ENCODE measurements at places on chromosomes 7 and 10. TPM values are rescaled to one million over a fixed set of nuclear protein-coding genes. Genes with fewer than 3 reads are reported as not detected.

DNA sequence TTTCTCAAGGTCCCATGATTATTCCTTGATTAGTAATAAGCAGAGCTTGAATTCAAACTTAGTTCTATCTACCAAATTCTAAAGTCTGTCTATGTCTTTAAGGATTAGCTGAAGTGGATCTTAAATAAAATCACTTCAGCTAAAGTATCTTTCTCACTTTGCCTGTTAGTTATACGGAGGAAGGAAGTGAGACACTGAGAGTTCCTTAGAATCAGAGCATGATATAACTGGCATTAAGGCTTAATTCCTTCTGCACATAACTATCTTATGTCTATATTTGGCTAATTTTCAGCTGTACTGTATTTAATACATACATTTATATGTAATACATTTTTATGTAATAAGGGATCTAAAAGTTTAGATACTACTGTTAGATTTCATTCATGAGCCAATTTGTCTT, 491.1 kb upstream of the GHITM start:
- no peaks in the 10 kb centered on the region for H3K27me3 ChIP-seq
- H3K36me3 ChIP-seq, result no peaks in the 10 kb centered on the region
- H3K27ac ChIP-seq, result no peak overlapping the region

DNA sequence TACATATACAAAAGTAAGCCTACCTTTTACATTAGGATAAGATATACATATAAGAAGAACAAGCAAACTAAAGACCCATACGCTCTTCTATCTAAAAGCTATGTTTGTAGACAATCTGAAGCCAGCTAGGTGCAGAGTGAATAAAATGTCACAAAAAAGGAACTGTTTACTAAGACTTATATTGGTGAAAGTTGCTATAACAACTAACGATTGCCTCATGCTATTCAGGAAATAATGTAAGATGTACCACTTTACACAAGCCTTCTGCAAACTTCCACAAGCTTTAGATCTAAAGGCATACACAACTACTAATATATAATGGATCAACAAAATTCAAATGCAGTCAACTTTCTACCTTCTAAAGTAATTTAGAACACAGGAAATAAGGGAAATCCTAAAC, 175.1 kb downstream of the SRPK2 start:
- H3K4me3 ChIP-seq, result no peak overlapping the region
- no peaks in the 10 kb centered on the region for H3K27me3 ChIP-seq

GRCh38 chr7:44764081-44764480, 15.4 kb downstream of the ZMIZ2 start:
- no peak for DNase-seq
- H3K27me3 ChIP-seq, result no peaks in the 10 kb centered on the region
- H3K4me3 ChIP-seq, result no peak overlapping the region
- no peak overlapping the region for H3K27ac ChIP-seq
- peaks cover 93% of the 10 kb centered on the region for H3K36me3 ChIP-seq

DNA sequence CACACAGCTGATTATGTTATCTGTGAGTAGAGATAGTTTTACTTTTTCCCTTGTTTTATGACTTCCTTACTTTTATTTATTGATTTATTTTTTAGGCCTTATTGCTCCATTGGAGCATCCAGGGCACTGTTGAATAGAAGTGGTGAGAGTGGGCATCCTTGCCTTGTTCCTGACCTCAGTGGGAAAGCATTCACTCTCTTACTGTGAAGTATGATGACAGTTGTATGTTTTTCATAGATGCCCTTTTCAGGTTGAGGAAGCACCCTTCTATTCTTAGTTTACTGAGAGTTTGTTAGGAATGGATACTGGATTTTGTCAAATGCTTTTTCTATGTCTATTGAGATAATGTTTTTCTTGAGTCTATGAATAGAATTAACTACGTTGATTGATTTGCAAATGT, 88.6 kb downstream of the XRCC2 start:
- H3K4me3 ChIP-seq, result no peak overlapping the region
- no peak for DNase-seq
- H3K36me3 ChIP-seq, result no peaks in the 10 kb centered on the region
- H3K4me1 ChIP-seq, result no peaks in the 10 kb centered on the region

DNA sequence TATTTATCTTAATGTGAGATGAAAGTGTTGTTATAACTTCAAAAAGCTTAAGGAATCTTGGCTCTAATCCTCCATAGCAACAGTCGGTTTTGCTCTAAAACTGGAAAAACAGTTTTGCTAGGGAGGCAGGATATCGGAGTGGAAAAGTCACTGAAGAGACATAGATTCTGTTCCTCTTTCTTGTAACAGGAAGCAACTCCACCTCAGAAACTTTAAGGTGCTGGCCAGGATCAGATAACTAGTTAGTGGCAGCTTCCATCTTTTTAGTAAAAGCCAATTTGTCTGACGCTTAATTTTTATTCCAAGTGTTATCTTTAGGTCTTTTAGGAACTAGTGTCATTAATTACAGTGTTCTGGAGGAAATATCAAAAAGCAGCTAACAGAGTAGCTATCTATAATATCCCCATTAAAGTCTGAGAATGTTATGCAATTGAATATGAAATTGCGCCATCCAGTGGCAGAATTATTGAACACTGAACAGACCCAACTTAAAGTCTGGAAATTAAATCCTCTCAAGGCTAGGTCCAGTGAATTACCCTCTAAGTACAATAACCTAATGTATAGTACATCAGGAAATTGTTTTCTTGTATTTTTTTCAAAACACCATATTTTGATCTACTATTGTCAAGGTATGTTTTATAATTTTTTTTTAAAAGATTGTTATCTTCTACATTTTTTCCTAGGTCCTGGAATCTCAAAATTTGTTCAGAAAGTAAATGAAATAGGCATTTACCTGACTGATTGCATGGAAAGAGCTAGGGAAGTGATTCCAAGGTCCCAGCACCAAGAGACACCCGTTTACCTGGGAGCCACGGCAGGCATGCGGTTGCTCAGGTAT, 65.9 kb upstream of the CC2D2B start:
- H3K27ac ChIP-seq, result peak overlapping the region; percentile 83
- no peaks in the 10 kb centered on the region for H3K27me3 ChIP-seq
- no peak overlapping the region for H3K4me3 ChIP-seq
- no peaks in the 10 kb centered on the region for H3K36me3 ChIP-seq
- peaks cover 20% of the 10 kb centered on the region for H3K4me1 ChIP-seq
- DNase-seq, result no peak

- no peak for DNase-seq
- peaks cover 5% of the 10 kb centered on the region for H3K4me1 ChIP-seq
- no peak overlapping the region for H3K27ac ChIP-seq
Measured at GRCh38 chr7:156002362-156003066, 190.3 kb upstream of the SHH start.

DNA sequence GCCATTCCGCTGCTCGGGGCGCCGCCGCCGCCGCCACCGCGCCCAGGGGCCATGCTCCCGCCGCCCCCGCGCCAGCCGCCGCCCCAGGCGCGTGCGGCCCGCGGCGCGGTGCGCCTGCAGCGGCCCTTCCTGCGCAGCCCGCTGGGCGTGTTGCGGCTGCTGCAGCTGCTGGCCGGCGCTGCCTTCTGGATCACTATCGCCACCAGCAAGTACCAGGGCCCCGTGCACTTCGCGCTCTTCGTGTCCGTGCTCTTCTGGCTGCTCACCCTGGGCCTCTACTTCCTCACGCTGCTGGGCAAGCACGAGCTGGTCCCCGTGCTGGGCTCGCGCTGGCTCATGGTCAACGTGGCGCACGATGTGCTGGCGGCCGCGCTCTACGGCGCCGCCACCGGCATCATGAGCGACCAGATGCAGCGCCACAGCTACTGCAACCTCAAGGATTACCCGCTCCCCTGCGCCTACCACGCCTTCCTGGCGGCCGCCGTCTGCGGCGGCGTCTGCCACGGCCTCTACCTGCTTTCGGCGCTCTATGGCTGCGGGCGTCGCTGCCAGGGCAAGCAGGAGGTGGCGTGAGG, 383 bp downstream of the MARVELD1 start:
- no peaks in the 10 kb centered on the region for H3K36me3 ChIP-seq
- H3K4me3 ChIP-seq, result peak overlapping the region; percentile 70
- peak overlapping the region; percentile 80 for H3K27ac ChIP-seq
- peak; percentile 89 for DNase-seq

Gene TMEM176B
- 71.2 TPM for total RNA-seq

Gene APBB1IP
- total RNA-seq, result 88.3 TPM

Gene PRLHR
- total RNA-seq, result not detected

Gene NOBOX
- total RNA-seq, result not detected

Gene NPC1L1
- not detected for total RNA-seq

Measured in spleen (tissue), 13 donors.